ENCODE measurements at places on chromosomes 11 and 22.

GRCh38 chr11:57237204-57237681 is at the start of gene APLNR:
TSS of gene APLNR (minus strand) at chr11:57237250. CDS start at chr11:57237004, 246 bp downstream.
- peak; percentile 88 for DNase-seq

GRCh38 chr11:108959874-108960273 is 295.0 kb downstream of the DDX10 start:
- DNase-seq = no peak

GRCh38 chr11:112087212-112087611 is 539 bp downstream of the SDHD start:
- DNase-seq = peak; percentile 31

DNA sequence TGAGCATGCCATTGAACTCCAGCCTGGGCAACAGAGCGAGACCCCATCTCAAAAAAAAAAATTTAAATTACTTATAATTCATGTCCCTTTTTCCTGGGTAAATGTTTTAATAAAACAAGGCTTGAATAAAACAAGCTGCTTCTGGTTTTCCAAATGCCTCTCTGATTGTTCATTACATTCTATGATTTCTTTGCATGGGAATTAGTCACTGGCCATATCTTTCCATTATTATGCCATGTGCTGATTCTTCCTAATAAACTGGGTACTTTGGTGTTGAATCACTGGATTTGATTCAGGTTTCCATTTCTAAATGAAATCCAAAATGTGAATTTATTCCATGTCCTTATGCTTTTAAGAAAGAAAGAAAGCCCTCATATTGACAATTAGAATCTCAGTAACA is 42.6 kb downstream of the ZNF215 start:
- DNase-seq = no peak

GRCh38 chr11:1219446-1219833 is 3.4 kb upstream of the MUC5B start:
- no peak for DNase-seq

Data from hematopoietic multipotent progenitor cell treated with erythropoietin and hydrocortisone succinate and interleukin-3 and kit ligand, for 8 days (in vitro differentiated cells).